Dermis blood vessel endothelial cell (primary cell): ENCODE measurements at places on chromosomes 3 and 15.

- peak; percentile 84 for DNase-seq
Observed at GRCh38 chr3:112627919-112628466, 12.9 kb downstream of the CCDC80 start.

DNA sequence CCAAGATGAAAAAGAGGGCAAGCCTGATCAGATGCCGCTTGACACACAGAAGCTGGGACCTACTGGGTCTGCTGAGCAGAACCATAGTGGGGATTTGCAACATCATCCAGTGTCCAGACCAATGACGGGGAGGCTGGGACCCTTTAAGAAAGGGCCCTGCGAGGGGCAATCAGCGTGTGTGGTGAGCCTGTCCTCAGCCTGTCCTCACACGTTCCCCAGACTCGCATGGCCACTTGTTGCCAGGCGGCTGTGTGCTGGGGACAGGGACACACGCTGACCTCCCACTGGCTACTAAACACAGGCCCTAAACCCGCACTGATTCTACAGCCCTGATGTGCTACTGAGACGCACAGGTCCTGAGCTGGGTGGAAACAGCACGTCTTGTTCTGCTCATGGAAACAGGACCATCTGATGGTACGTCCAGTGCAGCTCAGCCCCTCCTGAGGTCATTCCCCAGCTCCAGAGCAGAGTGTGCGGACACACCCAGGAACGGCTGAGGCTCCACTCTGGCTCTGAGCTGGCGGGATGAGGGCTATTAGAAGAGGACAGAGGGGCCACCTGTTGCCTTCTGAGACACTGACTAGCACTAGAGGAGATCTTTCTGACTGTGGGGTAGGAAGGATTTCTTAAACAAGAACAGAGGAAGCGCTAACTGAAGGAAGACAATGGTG lies 24.4 kb downstream of the PCSK6 start:
- no peak for DNase-seq

- DNase-seq: no peak
Observed at GRCh38 chr15:92294759-92295158, 98.9 kb upstream of the ST8SIA2 start.

GRCh38 chr3:51712511-51712931 lies 5.7 kb downstream of the GRM2 start:
- no peak for DNase-seq

GRCh38 chr3:139020868-139021234 lies at the start of gene PRR23B:
PRR23B (minus strand) TSS chr3:139020926; CDS start chr3:139020661, 265 bp downstream.
- DNase-seq: no peak

DNA sequence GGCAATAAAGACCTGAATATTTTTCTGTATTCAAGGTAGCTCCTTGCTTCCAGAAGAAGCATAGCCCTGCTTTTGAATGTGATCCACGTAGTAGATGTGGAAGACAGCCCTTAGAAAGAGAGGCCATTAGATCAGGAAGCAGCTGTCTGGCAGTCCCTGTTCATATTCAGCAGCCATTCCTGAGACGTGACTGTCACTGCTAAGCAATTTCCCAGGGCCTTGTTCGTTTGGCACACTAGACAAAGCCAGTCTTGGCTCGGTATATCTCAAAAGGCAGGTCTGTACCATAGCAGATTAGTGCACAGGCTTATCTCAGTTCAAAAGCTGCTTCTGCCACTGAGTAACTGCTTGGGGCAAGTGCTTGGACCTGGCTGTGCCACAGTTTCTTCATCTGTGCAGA lies 287.8 kb upstream of the MCTP2 start:
- DNase-seq: no peak

DNA sequence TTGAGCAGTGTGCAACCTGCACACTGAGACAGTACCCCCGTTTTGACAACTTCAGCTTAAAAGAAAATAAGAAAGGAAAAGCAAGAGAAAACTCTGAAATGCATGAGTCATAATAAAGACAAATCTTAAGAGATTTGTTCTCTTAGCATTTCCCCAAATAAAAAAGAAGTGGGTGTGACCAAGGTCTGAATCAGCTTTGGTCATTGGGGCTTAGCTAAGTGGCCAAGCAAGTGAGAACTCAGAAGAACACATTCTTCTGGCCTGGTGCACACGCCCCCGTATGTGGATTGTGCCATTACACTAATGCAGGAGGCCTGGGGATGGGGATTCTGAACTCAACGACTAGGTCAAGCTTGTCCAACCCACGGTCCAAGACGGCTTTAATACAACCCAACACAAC lies 56.9 kb upstream of the PDZRN3 start:
- no peak for DNase-seq

GRCh38 chr15:26670116-26670515 lies 102.8 kb downstream of the GABRB3 start:
- no peak for DNase-seq

GRCh38 chr3:49772703-49773102 lies 13.6 kb downstream of the IP6K1 start:
- no peak for DNase-seq

DNA sequence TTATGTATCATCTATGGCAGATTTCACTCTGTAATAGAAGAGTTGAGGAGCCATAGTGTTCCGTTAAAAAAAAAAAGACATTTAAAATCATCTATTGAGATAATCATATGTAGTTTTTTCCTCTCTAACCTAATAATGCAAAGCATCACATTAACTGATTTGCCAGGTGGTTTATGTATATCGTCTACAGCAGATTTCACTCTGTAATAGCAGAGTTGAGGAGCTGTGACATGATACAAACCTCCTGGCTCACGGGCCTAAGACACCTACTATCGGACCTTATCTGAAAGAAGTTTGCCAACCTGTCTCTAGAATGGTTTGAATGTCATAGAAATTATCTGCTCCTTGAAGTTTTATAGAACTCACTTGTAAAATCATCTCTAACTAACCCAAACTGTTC lies 29.8 kb downstream of the CDCP1 start:
- no peak for DNase-seq

DNA sequence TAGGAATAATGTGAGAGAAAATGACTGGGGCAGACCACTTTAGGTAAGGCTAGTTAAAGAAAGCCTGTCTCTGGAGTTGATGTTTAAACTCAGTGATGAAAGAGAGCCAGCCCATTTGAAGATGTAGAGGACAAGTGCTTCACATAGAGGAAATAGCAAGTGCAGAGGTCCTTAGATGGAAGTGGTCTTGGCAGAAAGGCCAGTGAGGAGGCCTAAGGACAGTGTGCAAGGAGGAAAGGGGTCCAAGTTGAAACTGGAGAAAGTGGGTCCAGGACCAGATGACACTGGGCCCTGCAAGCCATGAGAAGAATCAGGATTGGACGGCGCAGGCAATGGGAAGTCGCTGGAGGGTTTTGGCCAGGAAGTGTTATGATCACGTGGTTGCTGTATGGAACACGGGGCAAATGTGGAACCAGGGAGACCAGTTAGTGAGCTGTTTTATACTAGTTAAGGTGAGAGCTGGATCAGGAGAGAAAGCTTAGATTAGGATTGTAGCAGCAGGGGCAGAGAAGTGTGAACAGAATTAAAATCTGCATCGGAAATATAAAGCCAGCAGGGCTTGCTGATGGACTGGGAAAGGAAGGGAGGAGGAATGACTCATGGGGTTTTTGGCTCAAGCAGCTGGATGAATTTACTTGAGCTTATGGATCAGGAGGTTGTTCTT lies 48.0 kb upstream of the SCAANT1 start:
- peak; percentile 79 for DNase-seq

DNA sequence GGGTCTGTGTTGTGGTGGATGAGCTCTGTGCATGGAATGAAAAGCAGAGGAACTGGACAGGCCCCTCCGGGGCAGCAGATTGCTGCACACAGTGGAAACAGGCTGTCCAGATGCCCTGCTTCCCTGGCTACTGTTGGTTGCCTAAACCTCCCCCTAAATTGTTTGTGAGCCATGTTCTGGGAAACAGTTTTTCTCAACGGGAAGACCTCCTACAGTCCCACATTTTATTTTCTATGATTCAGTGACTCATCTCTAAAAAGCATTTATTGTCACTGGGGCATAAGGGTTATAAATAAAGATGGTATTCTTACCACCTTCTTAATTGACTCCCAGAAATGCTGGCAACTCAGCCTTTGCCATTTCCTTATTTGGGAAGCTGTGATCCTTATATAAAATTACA lies 20.3 kb upstream of the PTPN9 start:
- no peak for DNase-seq

DNA sequence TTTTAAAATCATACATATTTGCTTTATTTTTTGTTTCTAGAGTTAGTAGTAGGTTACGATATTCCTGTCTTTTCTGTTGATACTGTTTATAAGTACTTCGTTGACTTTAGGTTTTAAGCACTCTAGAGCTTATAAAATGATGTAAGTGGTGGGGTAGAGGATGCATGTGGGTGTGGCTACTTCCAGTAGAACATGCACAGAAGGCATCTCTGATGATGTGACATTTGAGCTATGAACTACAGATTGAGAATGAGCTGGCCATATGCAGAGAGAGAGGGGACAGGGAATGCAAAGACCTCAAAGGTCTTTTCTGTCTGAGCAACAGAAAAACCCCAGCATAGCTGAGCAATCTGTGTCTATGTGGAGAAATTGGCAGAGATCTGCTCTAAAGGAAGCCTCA lies 233.9 kb upstream of the STAC start:
- no peak for DNase-seq

GRCh38 chr3:36457667-36458066 lies 77.4 kb downstream of the STAC start:
- no peak for DNase-seq

GRCh38 chr15:73959801-73960200 lies 32.3 kb downstream of the STOML1 start:
- DNase-seq: no peak

DNA sequence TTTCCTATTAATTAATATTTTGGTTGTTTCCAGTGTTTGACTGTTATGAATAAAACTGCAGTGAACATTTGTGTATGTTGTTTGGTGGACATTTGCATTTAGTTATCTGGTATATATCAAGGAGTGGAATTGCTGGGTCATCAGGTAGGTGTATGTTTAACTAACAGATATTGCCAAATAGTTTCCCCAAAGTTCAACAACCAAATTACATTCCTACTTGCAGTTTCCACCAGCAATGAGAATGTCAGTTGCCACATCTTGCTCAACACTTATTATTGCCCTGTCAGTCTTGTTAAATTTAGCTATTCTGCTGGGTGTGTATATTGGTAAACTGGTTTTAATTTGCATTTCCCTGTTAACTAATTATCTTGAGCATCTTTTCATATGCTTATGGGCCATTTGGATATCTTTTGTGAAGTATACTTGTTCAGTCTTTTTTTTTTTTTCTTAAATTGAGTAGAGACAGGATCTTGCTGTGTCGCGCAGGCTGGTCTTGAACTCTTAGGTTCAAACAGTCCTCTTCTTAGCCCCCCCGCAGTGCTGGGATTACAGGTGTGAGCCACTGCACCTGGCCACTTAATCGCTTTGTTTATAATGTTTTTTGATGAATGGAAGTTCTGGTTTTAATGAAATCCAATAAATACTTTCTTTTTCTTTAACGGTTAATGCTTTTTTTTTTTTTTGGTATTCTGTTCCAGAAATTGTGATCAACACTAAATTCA lies 7.9 kb downstream of the FEM1B start:
- no peak for DNase-seq

DNA sequence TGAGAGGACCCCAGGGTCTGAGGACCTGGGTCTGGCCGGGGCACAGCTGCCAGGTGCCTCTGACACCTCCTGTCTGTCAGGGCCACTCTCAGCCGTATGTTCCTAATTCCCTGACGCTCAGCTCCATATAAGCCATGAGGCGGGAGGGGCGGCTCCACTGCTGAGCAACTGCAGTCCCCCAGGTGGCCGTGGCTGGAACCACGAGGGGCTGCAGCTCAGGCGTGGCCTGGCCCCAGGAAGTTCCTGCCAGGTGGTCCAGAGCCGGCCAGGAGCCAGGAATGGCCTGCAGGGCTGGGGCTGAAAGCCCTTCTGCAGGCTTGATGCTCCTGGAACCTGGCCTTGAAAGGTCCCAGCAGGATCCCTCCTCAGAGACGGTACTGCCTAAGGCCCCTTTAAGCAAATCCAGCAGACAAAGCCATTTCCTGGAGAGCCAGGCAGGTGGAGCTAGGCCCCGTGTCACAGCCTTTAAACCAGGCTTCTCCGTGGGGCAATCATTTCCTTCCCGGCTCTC lies 118.0 kb downstream of the CHSY1 start:
- DNase-seq: no peak

GRCh38 chr15:27025481-27025966 lies 54.5 kb downstream of the GABRG3 start:
- DNase-seq: no peak

DNA sequence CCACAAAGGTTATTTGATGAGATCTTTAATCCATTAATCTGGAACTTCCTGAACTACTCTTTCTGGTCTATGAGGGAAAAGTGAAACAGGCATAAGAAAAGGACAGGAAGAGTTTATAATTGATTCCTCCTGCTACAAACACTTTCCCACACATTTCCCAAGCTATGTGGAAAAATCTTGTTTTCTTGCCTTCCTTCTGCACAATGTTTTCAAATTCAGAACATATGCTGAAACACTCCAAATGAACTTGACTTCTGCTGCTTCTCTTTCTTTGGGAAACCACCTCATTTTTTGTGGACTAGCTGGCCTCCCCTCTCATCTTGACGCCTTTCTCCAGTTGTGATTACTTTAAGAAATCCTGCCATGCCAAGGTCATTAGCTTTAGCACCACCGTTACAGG lies 100.7 kb upstream of the PTPRG start:
- DNase-seq: no peak

- DNase-seq: no peak
Observed at GRCh38 chr3:9019259-9019961, 56.1 kb upstream of the RAD18 start.

GRCh38 chr3:155318740-155319139 lies 25.3 kb upstream of the STRIT1 start:
- no peak for DNase-seq

GRCh38 chr3:126449621-126450051 lies 26.1 kb downstream of the ZXDC start:
- no peak for DNase-seq

DNA sequence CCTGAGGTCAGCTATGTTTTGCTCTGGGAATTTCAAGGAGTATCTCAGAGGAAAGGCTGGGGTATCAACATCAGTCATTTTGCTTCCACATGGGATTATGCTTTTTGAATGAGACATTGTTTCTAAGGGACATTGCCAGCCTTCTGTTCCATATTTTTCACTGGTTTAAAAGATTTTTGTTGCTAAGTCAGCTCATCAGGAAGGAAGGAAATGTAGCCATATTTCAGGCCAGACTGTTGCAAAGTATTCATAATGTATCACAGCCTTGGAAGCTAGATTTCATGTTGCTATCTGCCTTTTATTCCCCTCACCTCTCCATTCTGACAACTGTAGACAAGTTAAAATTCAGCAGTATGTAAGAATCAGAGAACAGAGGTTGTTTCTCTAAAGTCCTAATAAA lies 61.0 kb upstream of the CHRM5 start:
- peak; percentile 64 for DNase-seq

- DNase-seq: no peak
Observed at GRCh38 chr15:29921130-29921601, 98.9 kb upstream of the TJP1 start.

GRCh38 chr15:33608714-33609113 lies 297.9 kb downstream of the RYR3 start:
- peak; percentile 4 for DNase-seq

DNA sequence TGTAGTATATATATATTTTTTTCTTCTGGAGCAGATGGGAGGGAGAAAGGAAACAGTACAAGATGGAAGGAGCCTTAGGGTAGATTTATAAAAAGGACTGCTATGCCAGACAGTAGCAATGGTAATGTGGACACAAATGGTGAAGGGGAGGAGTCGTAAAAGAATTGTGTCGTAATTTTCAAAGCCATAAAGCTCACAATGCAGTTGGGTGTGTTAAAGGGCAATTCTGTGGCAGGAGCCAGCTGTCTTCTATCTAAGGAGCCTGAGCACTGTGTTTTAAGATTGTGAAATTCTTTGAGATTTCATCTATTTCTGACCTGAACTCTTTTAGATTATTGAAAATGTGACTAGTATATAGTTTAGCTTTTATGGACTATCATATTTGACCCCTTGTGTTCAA lies 58.9 kb downstream of the CNOT10 start:
- no peak for DNase-seq
